ENCODE measurements at places on chromosomes 12 and 14.

- DNase-seq, result no peak
These were observed 20.3 kb upstream of the ADGRD1 start for GRCh38 chr12:130933269-130933995.

GRCh38 chr12:24709216-24709615 is 239.7 kb downstream of the BCAT1 start:
- no peak for DNase-seq

GRCh38 chr12:123961585-123962345 is 10.9 kb downstream of the CCDC92 start:
- no peak for DNase-seq

- no peak for DNase-seq
These were observed 2.9 kb downstream of the CDKN1B start for GRCh38 chr12:12720052-12720451.

DNA sequence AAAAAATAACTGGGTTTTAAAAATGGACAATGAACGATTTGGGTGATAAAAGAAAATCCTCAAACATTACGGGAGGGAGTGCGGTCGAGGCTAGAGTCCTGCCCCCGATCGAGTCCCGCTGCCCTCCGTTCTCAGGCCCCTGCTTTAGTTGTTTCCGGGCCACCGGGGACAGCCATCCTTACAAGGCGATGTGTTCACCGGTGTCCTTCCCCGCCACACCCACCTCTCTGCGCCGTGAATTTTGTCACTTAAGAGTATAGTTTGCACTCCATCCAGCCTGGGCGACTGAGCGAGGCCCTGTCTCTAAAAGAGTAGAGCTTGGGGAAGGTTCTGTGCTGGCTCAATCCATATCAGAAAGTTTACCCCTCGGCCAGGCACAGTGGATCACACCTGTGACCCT is 2.9 kb downstream of the ULK1 start:
- no peak for DNase-seq

GRCh38 chr12:106315523-106315922 is 13.0 kb downstream of the TCP11L2 start:
- no peak for DNase-seq

- no peak for DNase-seq
These were observed 2.4 kb upstream of the NKX2-1 start for GRCh38 chr14:36522347-36522971.

DNA sequence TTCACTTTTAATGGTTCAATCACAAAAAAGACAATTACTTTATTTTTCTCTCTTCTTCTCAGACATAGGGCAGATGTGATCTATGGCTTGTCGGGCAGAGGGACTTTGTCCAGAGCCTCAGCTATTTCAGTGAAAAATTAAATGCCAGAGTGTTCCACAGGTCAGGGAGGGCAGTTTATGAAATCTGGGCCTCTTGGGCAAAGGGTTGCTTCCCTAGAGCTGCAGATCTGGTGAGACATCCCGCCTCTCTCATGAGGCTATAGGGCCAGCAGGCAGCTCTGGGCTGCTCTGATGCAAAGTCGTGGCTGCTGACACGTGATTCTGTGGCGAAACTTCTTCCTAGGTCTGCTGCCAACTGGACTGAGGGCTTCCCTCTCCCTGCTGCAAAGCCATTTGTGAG is 6.0 kb downstream of the CLMN start:
- DNase-seq, result no peak

DNA sequence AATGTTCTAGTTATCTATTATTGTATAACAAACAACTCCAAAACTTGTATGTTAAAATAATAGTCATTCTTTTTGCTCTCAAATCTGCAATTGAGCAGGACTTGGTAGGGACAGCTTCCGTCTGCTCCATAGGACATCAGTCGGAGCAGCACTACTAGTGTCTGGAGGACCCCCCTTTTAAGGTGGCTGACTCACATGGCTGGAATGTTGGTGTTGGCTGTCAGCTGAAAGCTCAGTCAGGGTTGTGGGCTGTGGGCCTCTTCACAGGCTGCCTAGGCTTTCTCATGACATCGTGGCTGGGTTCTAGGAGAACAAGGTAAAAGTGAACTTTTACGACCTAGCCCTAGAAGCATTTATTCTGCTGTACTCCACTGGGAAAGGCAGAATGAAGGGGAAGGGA is 160.6 kb downstream of the ANO4 start:
- peak; percentile 9 for DNase-seq

DNA sequence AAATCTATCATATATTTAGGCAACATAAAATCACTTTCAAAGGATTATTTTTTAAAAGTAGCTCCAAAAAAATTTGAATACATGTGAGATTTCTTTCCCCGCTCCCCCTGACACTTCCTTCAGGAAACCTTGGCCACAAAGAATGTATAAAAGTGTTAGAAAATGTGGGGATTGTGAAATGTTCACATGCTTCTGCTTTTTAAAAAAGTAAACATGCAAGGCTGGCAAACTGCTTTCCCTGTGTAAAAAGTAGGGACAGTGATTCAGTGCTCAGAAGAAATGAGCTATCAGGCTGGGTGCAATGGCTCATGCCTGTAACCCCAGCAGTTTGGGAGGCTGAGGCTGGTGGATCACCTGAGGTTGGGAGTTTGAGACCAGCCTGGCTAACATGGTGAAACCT is 26.6 kb downstream of the MBIP start:
- DNase-seq, result no peak

GRCh38 chr12:104519190-104520019 is 62.7 kb downstream of the CHST11 start:
- no peak for DNase-seq

DNA sequence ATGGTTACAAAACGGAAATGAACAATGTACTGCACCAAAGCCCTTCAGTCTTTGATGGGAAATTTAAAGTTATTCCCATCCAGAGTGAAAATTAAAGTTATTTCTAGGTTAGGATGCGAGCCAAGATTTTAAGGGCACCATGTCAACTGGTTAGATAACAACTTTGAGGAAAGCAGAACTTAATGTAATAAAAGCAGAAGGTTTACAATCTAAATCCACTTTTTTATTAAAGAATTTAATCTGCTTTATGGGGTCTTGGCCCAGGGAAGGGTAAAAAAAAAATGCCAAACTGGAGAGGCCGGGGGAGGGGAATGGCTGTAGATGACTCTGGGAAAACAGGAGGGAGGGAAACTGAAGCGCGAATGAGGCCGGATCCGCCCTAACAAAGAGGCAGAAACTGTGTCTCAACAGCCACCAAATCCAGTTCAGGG is 108.2 kb upstream of the ATF7IP start:
- no peak for DNase-seq

DNA sequence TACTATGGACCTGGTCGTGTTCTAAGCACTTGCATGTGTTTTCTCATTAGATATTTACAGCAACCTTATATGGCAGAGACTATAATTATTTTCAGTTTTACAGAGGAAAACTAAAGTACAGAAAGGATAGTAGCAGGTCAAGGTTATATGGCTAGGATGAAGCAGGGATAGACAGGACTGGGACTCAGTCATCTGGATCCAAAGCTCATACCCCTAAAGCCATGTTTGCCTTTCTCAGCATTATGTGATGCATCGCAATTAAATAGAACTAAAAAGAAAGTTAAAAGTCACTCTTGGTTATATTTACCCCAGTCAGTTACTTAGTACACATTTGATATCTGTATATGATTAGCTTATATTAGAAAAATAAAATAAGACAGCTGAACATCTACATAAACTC is 13.3 kb downstream of the LIN7A start:
- no peak for DNase-seq

GRCh38 chr14:69133206-69134125 is 19.5 kb downstream of the DCAF5 start:
- DNase-seq, result no peak
